ENCODE measurements at places on chromosomes 2 and 18.

DNA sequence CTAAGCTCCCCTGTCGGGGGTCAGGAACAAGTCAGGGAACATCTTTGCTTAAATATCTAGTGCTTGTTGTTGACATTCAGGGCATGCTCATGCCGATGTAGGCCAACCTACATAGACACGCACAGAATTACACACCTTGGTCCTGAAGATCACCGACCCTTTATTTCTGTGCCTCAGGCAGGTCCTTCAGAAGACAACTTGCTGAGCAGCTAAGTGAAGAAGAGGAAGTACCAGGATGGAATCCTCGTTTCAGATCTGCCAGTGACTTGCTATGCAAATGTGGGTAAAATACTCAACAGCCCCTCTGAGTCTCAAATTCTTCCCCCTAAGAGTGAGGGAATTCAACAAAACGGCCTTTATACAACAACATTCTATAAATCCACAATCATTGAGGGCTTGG is 494.7 kb downstream of the BCL11A start:
- DNase-seq: no peak

DNA sequence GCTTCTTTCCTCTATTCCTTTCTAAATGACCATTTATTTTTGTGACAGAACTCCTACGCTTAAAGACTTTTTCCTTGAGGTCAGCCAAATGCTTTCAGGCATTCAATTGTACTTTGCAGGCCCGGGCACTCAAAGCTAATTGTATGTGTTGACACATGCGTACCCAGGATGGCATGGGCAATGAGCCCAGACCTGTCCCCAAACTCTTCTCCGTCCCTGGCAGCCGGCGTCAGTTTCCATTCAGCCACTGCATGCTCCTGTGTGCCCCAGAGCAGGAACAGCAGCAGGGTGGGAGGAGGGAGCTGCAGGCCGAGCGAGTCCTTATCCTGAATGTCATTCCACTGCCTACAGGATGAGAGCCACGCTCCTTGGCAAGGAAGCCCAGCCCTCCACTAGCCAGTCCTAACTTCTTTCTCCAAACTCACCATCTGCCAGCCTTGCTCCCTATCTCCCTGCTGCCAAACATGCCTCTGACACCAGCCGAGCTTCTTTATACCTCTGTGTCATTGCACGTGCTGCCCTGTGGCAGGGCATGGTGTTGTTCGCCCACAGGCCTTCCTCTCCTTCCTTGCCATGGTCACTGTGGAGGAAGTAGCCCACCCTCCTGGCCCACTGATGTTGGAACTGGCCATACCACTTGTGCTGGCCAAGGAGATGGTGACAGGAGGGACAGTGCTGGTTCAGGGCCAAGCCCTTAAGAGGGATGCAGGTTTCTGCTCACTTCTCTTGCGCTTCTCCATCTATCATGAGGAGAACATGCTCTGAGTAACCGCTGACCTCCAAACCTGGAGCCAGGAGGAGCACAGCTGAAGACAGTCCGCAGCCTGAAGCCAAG is 116.9 kb upstream of the FHL2 start:
- no peak for DNase-seq

GRCh38 chr18:24043403-24043802 is 28.8 kb downstream of the TTC39C start:
- no peak for DNase-seq

- DNase-seq: no peak
Measured at GRCh38 chr2:192584976-192585375, 390.2 kb upstream of the TMEFF2 start.

DNA sequence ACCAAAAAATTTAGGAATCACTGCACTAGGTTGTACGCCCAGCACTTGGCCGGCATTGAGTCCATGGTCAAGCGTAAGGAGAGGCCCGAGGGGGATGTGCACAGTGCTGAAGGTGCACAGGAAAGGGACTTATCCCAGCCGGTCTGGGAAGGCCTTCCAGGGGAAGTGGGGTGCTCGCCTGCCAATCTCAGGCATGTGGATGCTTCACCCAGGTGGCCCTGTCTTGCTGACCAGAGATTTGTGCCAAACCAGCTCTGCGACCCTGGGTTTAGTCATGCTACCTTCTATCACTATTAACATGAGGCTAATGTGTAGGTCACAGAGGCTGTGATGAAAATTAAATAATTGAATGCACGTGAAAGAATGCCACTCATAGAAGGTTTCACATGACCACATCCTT is 1.7 kb upstream of the ITM2C start:
- no peak for DNase-seq

- DNase-seq: no peak
Measured at GRCh38 chr2:5970347-5970746, 278.2 kb downstream of the SOX11 start.
